ENCODE measurements at places on chromosomes 1 and 21.

DNA sequence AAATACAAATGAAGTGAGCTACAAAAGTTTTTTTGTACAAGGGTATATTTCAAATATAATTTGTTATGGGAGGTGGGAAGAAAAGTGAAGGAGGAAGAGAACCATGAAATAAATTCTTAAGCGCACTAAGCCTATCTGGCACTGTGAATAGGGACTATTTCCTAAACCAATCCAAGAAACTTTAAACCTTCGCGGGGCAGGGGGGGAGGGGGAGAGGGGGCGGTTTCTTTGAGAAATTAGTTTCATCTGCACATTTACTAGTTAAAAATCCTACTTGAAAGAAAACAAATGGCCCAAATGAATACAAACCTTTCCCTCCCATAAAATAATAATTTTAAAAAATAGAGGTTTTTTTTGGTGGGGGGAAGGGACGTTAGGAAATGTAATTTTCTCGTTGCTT lies 364 bp downstream of the GOLPH3L start:
- no peak for DNase-seq

GRCh38 chr1:213296558-213296957 lies 245.5 kb downstream of the RPS6KC1 start:
- DNase-seq = no peak

GRCh38 chr1:37255136-37255795 lies 219.1 kb upstream of the ZC3H12A start:
- DNase-seq = no peak

DNA sequence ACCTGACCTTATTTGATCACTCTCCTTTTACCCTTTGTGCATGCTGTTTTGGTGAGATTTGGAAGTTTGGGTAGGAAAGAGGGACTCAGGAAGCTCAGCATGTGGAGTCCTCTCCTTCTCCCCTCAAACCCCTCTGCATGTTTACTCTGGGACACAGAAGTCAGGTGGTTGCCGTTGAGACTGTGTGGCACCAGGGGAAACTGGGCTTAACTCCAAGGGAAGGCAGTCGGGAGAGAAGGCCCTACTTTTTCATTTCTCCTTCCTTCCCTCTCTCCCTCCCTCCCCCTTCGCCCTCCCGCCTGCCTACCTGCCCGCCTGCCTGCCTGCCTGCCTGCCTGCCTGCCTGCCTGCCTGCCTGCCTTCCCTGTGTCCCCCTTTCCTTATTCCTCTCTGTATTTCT lies 34.8 kb upstream of the TTC22 start:
- DNase-seq = no peak

DNA sequence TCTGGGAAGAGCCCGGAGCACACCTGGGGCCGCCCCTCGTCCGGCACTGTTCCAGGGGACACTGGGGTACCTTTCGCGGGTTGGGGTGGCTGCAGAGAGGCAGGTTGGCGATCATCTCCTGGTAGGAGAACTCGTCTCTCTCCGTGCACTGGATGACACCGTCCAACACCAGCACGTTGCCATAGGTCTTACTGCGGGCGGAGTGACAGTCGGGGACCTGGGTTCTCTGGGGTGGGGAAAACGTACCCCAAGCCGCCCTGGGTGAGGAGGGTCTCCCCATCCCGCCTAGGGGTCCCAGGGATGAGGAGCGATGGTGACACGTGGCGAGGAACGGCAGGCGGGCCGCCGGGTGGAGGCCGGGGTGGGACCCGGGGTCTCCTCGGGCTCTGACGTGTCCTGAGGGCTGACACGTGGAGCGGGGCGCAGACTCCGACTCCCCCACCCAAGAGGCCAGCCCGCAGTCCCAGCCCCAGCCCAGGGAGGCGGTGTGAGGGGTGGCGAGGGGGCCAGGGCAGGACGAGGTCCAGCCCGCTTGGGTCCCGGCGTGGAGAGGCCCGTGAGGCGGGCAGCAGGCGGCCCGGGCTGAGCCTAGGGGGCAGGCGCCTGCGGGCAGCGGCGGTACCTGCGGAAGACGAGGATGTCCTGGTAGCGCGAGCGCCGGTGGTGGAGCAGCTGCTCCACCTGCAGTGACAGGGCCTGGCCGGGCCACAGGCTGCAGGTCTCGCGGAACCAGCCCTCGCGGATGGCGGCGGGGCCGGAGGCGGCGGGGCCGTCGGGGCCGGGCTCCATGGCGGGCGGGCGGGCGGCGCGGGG lies 457 bp downstream of the SRM start:
- no peak for DNase-seq

GRCh38 chr1:118334506-118334905 lies 149.5 kb upstream of the SPAG17 start:
- no peak for DNase-seq

- no peak for DNase-seq
These were observed 17.9 kb downstream of the UBL4B start for GRCh38 chr1:110130113-110130591.

- no peak for DNase-seq
These were observed 74.3 kb downstream of the CEP350 start for GRCh38 chr1:180028864-180029263.

GRCh38 chr21:14585122-14585521 lies 39.0 kb upstream of the SAMSN1 start:
- DNase-seq = no peak

- DNase-seq = no peak
These were observed 83.0 kb downstream of the GPR161 start for GRCh38 chr1:168053681-168054080.

All from activated B cell treated with CpG ODN at 0.5 μM for 24 hours (primary cell).